ENCODE measurements at places on chromosomes 2 and 18. TPM values are rescaled to one million over a fixed set of nuclear protein-coding genes. Genes with fewer than 3 reads are reported as not detected.

- DNase-seq = no peak
- H3K4me1 ChIP-seq = no peaks in the 10 kb centered on the region
- no peaks in the 10 kb centered on the region for H3K36me3 ChIP-seq
- H3K4me3 ChIP-seq = no peak overlapping the region
Measured at GRCh38 chr2:120787822-120788700, 52.4 kb downstream of the GLI2 start.

GRCh38 chr2:147782141-147782930 lies 62.5 kb upstream of the ACVR2A start:
- H3K4me1 ChIP-seq = no peaks in the 10 kb centered on the region
- H3K4me3 ChIP-seq = no peak overlapping the region
- H3K27me3 ChIP-seq = peaks cover 6% of the 10 kb centered on the region

The KCNF1 gene
- not detected for total RNA-seq

DNA sequence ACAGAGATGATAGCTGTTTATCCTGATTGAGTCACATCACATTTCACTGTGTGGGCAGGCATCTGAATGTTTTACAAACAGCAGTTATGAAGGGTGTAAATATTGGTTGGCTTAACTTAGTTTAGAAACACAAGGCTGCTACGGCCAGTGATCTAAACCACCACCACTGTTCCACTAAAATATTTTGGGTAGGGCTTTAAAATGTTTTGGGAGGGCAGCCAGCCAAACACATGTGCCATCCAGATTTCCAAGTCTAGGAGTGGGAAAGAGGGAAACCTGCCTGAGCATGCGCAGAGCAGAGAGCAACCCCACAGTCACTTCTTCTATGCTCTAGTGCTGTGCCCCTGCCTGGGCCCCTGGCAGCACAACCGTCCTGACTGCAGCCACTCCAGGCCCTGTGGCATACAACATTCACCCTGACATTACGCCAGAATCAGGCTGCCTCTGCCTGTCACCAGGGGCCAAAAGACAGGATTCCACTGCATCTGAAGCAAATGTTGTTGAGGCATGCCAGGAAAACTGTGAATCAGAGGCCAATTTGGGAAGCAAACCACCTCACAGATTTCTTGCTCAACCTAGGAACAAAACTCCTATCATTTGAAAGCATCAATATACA lies 74.8 kb upstream of the COL5A2 start:
- H3K27me3 ChIP-seq = no peaks in the 10 kb centered on the region
- H3K36me3 ChIP-seq = no peaks in the 10 kb centered on the region
- DNase-seq = no peak
- H3K4me3 ChIP-seq = no peak overlapping the region

DNA sequence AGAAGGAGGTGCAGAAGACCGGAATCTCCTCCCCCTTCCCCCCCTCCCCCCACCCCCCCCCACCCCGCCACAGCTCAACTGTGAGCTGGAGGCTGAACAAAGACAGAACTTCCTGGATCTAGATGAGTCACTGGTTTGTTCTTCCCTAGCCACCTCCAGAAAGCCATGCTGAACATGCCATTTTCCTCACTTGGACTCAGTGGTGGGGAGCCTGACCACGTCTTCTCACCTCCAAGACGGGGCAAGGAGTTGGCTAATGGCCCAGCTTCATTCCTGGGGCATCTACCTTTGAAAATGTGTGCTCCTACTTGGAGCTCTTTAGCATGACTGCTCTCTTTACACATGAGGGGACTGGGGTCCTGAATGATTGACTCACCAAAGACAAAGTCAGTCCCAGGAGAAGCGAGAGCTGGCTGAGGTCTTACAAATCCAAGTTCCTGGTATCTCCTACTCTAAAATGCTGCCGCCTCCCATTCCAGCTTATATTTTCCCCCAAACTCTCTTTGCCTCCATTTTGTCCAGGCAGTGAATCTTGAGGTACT lies 22.6 kb upstream of the FZD5 start:
- H3K27ac ChIP-seq = no peak overlapping the region
- no peaks in the 10 kb centered on the region for H3K27me3 ChIP-seq
- no peaks in the 10 kb centered on the region for H3K36me3 ChIP-seq
- H3K4me1 ChIP-seq = no peaks in the 10 kb centered on the region
- DNase-seq = no peak

- no peaks in the 10 kb centered on the region for H3K4me1 ChIP-seq
- no peak for DNase-seq
- H3K27ac ChIP-seq = no peak overlapping the region
- no peaks in the 10 kb centered on the region for H3K36me3 ChIP-seq
- no peaks in the 10 kb centered on the region for H3K27me3 ChIP-seq
Measured at GRCh38 chr2:34570266-34570872, 971.3 kb upstream of the FAM98A start.

DNA sequence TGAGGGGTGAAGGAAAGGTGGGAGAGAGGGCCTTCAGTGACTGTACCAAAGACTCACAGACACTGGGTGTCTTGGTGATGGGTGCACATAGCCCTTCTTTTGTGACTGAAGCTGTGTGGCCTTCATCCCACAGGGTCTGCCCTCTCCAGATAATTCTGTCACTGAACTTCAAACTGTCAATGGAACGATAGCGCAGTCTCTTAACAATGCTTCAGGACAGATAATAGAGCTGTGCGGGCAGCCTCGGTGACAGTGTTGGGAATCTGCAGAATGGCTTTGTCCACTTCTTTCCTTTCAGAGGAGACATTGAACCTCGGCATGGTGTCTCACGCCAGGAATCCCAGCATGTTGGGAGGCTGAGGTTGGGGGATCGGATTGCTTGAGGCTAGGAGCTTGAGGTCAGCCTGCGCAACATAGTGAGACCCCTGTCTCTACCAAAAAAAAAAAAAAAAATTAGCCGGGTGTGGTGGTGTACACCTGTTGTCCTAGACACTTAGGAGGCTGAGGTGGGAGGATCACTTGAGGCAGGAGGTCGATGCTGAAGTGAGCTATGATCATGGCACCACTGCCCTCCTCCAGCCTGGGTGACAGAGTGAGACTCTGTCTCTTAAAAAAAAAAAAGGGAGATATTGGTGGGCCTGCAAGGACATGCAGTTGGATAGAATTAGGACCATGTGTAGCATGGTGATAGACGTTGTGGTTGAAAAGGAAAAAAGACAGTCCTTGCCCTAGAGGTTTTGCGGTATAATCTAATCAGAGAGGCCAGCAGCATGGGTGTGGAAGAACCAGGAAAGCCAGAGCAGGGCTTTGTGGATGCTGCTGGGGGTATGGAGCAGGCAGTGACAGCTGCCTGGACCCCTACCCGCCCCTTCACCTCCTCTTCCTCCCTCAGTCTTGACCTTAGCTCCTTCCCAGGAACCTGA lies 91.4 kb downstream of the LDLRAD4 start:
- no peak for DNase-seq
- peaks cover 14% of the 10 kb centered on the region for H3K4me1 ChIP-seq
- H3K27ac ChIP-seq = no peak overlapping the region

DNA sequence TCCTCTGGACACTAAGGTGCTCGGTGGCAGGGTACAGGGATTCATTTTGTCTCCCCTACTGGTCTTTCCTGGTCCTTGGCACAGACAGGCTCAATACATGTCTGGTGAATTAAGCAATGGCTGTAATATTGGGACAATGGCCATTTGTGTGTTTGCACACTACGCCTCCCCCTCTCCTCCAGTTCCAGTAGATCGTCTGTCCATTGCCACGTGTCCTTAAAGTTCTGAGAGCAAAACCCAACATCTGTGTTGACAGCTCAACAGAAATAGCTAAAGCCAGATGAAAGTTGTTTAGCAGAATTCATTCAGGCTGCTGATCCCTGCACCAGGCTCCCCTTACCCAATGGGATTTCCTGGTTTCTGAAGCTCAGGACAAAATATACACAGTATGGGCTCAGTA lies 9.0 kb upstream of the FABP1 start:
- H3K4me1 ChIP-seq = no peaks in the 10 kb centered on the region
- H3K27ac ChIP-seq = no peak overlapping the region
- DNase-seq = no peak
- peaks cover 59% of the 10 kb centered on the region for H3K27me3 ChIP-seq

DNA sequence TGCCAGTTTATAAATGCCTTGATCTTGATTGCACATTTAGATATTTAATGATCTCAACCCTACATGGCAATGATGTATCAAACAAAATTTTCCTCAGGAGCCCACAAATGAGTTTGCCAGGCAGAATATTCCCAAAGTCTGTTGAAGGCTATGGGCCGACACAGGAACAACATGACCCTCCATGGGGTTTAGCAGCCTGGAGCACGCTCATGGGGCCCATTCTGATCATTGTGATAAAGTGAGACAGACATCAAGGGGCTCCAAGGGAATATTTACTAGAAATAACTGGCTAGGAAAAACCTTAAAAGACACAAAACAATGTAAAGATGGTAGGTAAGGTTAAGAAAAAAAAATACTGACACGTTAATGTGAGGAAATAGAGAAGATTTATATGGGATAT lies 485.4 kb downstream of the PLCL1 start:
- no peaks in the 10 kb centered on the region for H3K4me1 ChIP-seq
- H3K27me3 ChIP-seq = peaks cover 39% of the 10 kb centered on the region
- H3K27ac ChIP-seq = no peak overlapping the region
- no peak for DNase-seq
- H3K4me3 ChIP-seq = no peak overlapping the region

- H3K27ac ChIP-seq = no peak overlapping the region
- peak; percentile 37 for DNase-seq
- peaks cover 24% of the 10 kb centered on the region for H3K27me3 ChIP-seq
- H3K4me3 ChIP-seq = no peak overlapping the region
Measured at GRCh38 chr2:239012228-239012627, 164.3 kb downstream of the TWIST2 start.

- peaks cover 71% of the 10 kb centered on the region for H3K27me3 ChIP-seq
- H3K4me1 ChIP-seq = no peaks in the 10 kb centered on the region
- H3K4me3 ChIP-seq = no peak overlapping the region
- DNase-seq = no peak
- no peaks in the 10 kb centered on the region for H3K36me3 ChIP-seq
- H3K27ac ChIP-seq = no peak overlapping the region
Measured at GRCh38 chr2:60529785-60530627, 23.4 kb downstream of the BCL11A start.

The POTEC gene
- total RNA-seq = not detected

DNA sequence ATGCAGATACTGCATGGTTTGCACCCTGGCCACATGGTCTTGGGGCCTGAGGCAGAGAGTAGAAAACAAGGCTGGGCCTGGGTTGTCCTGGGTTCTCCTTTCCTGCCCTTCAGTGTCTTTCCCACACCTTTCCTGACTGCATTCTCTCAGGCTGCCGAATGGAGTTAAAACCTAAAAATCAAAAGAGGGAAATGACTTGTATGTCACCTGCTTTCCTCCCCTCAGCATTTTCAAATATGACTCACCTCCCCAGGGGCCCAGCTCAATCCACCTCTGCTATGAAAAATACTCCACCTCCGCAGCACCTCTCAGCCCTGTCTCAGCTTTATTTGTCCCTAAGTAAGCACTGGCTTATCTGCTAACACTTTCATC lies 457.8 kb upstream of the MEX3C start:
- no peak overlapping the region for H3K4me3 ChIP-seq
- H3K27me3 ChIP-seq = peaks cover 22% of the 10 kb centered on the region
- H3K27ac ChIP-seq = no peak overlapping the region
- DNase-seq = no peak
- H3K36me3 ChIP-seq = no peaks in the 10 kb centered on the region

All from natural killer cell treated with Interleukin-12 subunit alpha and Interleukin-12 subunit beta and Interleukin-15 and Interleukin-18, amount 100 ng/mL, for 72 hours (primary cell).